Myocyte (in vitro differentiated cells): ENCODE measurements at places on chromosomes 4 and X. TPM values are rescaled to one million over a fixed set of nuclear protein-coding genes. Genes with fewer than 3 reads are reported as not detected.

The USP27X gene
- 0.99 and 1.4 TPM in 2 replicates for total RNA-seq

The DAPP1 gene
- not detected in 2 replicates for total RNA-seq

The ARX gene
- total RNA-seq = 0.10 and 3.4 TPM in 2 replicates

The TEX13D gene
- total RNA-seq = not detected in 2 replicates

The BMPR1B gene
- total RNA-seq = 9.8 TPM in 2 replicates

The MAGEA8 gene
- total RNA-seq = not detected in 2 replicates

The HDAC8 gene
- total RNA-seq = 25.0 and 29.6 TPM in 2 replicates

The TDO2 gene
- 0.99 and 3.1 TPM in 2 replicates for total RNA-seq

The TKTL2 gene
- total RNA-seq = 0.16 TPM in 1 of 2 replicates, not detected in the other

The P2RY4 gene
- not detected in 2 replicates for total RNA-seq

The BMX gene
- not detected in 2 replicates for total RNA-seq

The IQSEC2 gene
- total RNA-seq = 9.2 and 12.3 TPM in 2 replicates

The USP17L29 gene
- total RNA-seq = not detected in 2 replicates

The GRPR gene
- 0.13 TPM in 1 of 2 replicates, not detected in the other for total RNA-seq

The EPHA5 gene
- 3.6 and 6.8 TPM in 2 replicates for total RNA-seq

The CXCL8 gene
- total RNA-seq = 2.1 and 2.8 TPM in 2 replicates

The SPANXN3 gene
- not detected in 2 replicates for total RNA-seq
